ENCODE measurements at places on chromosomes 2 and 18.

GRCh38 chr2:217149087-217149660, 289.3 kb upstream of the TNP1 start:
- DNase-seq, result no peak

GRCh38 chr2:26786207-26787028, 562 bp downstream of the CENPA start:
- no peak for DNase-seq

- DNase-seq, result no peak
These were observed 1.0 kb upstream of the PMAIP1 start for GRCh38 chr18:59898609-59899297.

DNA sequence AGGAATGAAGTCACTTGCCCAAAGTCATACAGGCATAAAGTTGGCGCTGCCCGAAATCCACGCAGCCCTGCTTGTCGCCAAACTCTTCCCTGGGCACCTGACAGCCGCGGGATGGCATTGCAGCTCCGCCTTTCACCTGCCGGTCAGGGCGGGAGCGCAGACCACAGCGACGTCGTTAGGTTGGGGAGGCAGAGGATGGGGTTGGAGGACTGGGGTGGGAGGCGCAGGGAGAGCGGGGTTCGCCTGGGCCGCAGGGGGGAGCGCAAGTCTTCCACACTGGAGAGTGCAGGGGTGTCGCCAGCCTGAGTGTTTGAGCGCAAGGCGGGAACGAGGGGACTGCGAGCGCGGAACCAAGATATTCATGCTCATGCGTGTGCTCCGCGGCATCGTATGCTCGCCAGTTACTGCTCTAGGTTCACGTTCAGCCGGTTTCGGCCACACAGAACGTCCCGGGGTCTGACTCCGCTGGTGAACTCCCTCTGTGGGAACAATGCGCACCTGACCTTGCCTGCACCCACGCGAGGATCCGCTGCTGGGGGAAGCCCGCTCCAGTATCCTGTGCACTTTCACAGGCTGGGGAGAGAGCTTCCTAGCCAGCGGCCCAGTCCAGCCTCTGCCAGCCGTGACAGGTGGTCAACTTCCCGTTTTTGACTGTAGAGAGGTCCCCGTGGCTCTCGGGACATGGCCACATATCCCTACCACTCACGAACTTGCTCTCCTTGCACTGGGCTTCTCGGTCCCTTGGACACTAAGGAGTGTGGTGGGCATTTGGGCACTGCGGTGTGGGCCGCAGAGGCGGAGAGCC, 767 bp upstream of the NPPC start:
- no peak for DNase-seq

- no peak for DNase-seq
These were observed 57.3 kb upstream of the SNTG2 start for GRCh38 chr2:893311-893710.

DNA sequence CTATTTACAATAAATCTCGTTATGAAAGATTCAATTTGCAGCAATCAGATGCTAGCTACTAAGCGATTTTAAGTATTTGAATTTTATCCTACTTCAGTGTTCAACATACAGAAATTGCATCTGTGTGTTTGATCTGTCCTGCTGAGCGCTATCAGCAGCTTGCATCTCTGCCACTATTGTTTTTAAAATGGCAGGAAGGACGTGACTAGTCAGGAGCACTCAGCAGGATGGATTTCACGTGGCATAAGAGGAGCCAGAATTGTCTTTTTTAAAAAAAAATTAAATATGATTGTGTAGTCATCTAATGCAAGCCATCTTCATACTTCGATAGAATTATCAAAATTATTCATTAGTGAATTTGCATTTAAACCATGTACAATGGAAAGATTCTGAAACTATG, 2.8 kb upstream of the KLHL14 start:
- DNase-seq, result no peak

- DNase-seq, result no peak
These were observed 38.2 kb downstream of the CENPO start for GRCh38 chr2:24831221-24832072.

GRCh38 chr2:65397122-65397521, 35.3 kb downstream of the SPRED2 start:
- no peak for DNase-seq

GRCh38 chr18:37341016-37341415, 224.6 kb downstream of the CELF4 start:
- no peak for DNase-seq

DNA sequence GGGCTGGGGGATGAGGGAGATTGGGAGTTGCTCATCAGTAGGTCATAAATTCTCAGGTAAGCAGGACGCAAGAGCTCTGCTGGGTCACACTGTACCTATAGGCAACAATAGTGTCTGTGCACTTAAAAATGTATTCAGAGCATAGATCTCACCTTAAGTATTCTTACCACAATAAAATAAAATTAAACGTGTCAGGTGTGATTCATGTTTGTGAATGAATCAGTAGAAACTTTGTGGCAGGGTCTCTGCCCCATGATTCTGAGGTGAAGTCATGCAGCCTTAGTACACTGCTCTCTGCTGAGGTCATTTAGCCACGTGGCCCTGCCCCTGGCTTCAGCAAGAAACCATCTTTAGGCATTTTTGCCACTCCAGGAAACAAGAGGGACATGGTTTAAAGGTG, 253.8 kb downstream of the FBXO15 start:
- no peak for DNase-seq

Measured in stimulated activated CD4-positive, alpha-beta T cell treated with anti-CD3 and anti-CD28 coated beads, TNF-alpha, amount 100 ng/mL, for 1 hour (primary cell).